ENCODE measurements at places on chromosomes 4 and X. TPM values are rescaled to one million over a fixed set of nuclear protein-coding genes. Genes with fewer than 3 reads are reported as not detected.

TGIF2LX gene
- not detected for total RNA-seq

ARSD gene
- 8.6 TPM for total RNA-seq

MBNL3 gene
- 7.0 TPM for total RNA-seq

TIMM17B gene
- 9.6 TPM for total RNA-seq

MAD2L1 gene
- 19.6 TPM for total RNA-seq

DCHS2 gene
- not detected for total RNA-seq

MTMR8 gene
- total RNA-seq, result not detected

IL3RA gene
- 1.6 TPM for total RNA-seq

STBD1 gene
- total RNA-seq, result 8.8 TPM

EMCN gene
- 6.7 TPM for total RNA-seq

DDIT4L gene
- total RNA-seq, result 1.6 TPM

PLP1 gene
- 7.6 TPM for total RNA-seq
